Activated T-cell treated with anti-CD3 and anti-CD28 coated beads for 48 hours (primary cell): ENCODE measurements at places on chromosomes 6 and 20.

DNA sequence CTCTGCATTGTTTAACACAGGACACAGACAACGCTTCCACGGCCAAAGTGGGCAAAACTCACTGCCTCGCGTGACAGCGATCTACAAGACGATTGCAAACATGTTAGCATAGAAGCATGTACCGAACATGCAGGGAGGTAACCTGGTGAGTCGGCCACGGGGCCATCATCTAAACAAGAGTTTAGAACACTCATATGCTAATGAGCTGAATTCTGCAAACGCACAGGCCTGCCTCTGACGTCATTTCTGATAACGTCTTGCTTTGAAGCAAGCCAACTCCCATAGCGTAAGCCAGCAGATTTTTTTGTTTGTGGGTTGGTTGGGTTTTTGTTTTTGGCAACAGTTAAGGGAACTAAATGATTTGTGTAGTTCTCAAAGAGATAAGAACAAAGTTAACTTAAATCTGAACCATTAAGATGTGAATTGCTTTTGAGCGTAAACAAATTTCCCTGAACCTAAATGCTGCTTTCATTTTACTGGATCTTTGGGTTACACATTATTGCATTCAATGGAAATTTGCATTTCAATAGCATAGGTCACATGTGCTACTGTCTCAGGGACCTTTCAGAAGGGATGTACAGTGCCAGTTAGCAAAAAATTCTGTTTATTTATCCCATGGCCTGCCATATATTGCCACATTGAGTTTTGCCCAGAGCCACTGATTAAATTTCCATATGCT lies 184.5 kb upstream of the PDE10A start:
- DNase-seq = no peak

DNA sequence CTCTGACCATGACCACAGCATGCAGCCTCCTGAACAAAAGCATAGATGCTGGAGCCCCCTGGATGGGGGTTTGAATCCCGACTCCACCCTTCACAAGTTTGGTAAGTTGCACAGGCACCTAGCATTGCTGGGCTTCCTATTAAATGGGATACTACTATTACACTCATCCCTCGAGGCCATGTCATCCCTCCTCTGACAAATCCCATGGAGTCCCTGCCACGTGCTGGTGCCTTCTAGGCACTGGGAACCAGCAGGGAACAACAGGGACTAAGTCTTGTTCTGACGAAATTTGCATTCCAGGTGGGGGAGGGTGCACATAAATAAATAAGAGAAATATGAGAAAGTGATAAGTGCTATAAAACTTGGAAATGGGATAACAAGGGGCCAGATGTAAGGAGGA lies 15.3 kb upstream of the SIRPA start:
- DNase-seq = no peak

DNA sequence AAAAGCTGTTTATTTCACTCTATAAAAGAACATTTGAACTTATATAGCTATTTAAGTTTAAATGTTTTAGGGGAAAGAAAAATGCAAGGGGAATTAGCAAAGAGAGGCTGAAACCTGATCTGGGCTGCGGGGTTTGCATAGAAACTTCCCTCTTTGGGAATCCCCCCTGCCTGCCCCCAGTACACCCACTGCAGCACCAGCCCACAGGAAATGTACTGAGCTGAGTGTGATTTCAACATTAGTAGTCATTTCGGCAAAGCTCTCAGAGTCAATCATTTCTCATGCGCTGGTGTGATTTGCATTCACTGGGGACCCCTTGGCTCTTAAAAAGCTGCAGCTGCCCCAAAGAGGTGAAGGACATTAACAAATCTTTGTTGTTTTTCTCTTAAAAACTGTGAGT lies 859.4 kb downstream of the MAFB start:
- DNase-seq = no peak

DNA sequence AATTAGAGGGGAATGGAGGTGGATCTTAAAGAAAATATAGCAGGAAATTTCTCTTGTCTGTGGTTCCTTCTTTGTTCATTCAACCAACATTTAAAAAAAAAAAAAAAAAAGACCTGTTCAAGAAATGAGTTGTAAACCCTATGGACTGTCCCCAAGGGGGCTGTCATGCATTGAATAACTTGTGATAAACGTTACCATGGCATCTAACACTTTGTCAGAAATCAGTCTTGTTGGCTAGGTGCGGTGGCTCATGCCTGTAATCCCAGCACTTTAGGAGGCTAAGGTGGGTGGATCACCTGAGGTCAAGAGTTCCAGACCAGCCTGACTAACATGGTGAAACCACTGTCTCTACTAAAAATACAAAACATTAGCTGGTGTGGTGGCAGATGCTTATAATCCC lies 381.7 kb downstream of the BCKDHB start:
- DNase-seq = no peak

DNA sequence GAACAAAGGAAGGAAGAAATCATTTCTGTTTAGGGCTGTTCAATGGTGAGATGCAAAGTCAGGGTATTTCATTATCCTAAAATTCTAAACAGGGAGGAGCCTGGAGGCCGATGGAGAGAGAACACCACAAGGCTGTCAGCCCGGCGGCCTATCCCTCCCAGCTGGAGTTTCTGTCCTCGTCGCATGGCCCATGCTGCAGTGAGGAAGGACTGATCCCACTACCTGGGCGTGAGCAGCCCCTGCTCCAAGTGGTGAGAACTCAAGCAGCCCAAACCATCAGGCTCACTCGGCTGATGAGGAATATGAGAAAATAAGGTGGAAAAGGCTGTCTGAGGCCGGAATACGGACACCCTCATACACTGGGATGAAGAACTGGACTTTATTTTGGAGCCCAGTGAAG lies 30.8 kb downstream of the DIDO1 start:
- DNase-seq = no peak

DNA sequence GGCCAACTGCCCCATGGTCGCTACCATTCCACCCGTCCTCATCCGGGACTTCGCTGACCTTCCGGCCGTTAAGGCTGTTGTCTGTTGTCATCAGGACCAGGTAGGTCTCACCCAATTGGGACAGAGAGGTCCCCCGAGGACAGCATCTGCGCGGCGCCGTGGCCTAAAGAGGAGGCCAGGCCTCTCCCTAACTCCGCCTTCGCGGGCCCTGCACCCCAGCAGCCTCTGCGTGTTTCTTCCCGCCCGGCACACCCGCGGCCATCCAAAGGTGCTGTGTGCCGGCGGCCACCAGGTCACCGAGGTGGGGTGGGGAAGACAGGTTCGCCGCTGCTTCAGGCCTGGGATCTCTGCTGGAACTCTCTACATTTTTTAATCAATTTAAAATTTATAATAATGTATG lies 9.0 kb downstream of the OR2W1 start:
- DNase-seq = no peak

DNA sequence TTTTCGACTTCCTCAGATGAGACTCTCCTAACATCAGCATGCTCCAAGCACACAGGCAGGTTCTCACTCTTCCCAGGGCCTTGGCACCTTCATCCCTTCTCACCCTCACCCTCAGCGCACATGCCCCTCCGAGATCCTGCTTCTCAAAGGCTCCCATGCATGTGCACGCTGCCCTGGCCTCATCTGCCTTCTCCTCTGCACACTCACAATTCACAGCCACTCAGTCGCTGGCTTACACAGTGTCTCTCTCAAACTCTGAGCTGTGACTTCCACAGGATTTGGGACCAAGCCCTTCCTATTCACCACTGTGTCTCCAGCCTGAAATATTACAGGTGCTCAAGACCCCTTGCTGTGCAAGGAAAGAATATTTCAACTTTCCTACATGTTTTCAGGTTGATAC lies 30.3 kb downstream of the WDR27 start:
- DNase-seq = no peak

- no peak for DNase-seq
Measured at GRCh38 chr6:44133003-44133931, 5.9 kb downstream of the TMEM63B start.

DNA sequence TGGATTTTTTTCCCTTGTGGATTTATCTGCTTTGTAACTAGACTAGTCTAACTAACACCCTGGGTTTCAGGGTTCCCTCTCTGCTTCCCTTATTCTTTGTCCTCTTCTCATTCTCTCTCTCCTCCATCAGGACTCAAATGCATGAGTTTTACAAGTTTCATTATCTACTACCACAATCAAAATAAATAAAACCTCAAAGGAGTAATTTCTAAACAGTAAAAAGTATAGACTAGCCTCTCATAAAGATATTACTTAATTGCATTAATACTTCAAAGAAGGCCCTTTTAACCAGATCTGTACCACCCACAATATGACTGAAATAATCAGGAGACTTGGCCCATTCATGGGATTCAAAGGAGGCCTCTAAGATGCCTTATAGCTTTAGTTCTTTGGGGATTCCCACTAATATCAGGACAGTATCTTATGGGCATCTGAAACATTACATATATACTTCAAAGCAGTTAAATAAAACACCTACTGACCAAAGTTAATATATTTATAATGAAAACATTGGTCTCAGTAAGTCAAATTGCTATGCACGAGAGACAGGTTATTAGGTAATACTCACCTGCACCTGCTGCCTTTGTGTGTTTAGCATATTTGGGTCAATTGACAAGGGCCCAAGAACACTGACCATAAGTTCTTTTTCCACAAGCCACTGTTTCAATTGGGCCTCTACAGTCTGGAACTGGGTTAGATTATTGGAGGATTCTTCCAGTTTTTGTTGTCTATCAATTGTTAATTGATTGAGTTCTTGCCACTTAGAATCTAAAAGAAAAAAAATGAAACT lies 85.7 kb downstream of the DST start:
- DNase-seq = no peak

GRCh38 chr6:124722141-124722878 lies 239.9 kb upstream of the RNF217 start:
- DNase-seq = no peak

DNA sequence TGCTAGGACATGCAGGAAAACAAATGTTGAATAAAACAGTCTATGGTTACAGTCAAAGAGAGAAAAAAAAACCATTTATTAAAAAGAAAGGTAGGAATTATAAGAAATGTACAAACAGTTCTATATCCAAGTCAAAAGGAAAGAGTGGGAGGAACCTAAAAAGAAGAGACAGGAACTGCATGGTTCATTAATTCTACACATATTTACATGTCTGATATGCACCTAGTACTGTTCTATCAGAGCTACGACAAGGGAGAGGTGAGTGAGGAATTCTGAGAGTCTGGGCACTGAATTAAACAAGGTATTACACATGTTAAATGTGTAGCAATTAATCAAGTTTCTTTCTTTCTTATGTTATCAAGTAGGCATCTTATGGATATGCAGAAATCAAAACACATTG lies 41.9 kb downstream of the SYCP2 start:
- no peak for DNase-seq
